GM13977 (cell line): ENCODE measurements at places on chromosomes 1 and 21.

GRCh38 chr1:43229826-43230780 lies 39.7 kb upstream of the TMEM125 start:
- no peak for DNase-seq

DNA sequence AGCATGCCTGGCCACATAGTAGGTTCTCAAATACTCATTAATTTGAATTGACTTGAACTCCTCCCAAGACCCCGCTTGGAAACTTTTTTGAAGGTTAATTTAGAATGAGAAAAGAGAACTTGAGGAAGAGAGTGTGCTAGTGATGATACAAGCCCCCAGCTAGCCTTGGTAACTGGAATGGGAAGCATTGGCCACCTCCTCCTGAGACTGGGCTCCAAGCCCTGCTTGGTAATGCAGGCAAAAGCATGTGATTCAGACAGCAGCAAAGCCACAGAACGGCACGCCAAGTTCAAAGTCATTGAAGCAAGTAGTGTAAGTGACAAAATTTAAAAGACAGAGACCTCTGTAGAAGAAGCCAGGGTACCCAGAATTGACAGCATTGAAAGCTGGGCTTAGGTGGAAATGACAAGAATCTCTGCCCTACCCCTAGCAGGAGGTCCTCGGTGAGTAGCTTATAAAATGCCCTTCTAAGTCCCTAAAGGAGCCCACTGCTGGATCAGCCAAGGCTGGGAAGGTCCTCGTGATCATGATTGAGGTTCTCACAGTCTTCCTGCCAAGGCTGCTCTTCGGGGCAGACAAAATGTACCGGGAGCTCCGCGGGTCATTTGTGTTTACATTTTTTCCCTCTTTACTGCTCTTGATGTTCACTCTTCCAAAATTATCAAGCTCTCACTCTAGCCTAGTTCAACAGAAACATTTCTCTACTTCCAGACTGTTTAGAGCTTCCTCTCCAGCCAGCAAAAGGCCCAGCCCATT lies 99.4 kb downstream of the TSEN15 start:
- DNase-seq, result no peak

- no peak for DNase-seq
These were observed 11.0 kb downstream of the UBL4B start for GRCh38 chr1:110123224-110123623.

- no peak for DNase-seq
These were observed 1.4 kb upstream of the GPR161 start for GRCh38 chr1:168138134-168138533.

GRCh38 chr1:19704247-19705113 lies 39.8 kb downstream of the HTR6 start:
- DNase-seq, result peak; percentile 69

DNA sequence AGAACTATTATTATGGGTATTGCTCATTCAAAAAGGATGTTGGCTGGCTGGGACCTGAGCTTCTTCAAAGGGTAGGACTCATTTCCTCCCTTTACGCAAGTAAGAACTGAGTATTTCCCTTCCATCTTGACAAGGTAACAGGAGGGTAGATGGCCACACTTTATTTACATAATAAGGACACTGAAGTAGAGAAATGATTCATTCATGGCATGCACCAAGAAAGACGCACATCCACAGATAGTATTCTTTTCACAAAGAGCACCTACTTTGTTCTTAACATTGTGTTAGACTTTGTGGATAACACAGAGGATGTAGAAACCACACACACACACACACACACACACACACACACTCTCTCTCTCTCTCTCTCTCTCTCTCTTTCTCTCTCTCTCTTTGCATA lies 82.9 kb downstream of the FAM78B start:
- peak; percentile 35 for DNase-seq

- no peak for DNase-seq
These were observed 14.3 kb downstream of the DAP3 start for GRCh38 chr1:155703216-155703615.

DNA sequence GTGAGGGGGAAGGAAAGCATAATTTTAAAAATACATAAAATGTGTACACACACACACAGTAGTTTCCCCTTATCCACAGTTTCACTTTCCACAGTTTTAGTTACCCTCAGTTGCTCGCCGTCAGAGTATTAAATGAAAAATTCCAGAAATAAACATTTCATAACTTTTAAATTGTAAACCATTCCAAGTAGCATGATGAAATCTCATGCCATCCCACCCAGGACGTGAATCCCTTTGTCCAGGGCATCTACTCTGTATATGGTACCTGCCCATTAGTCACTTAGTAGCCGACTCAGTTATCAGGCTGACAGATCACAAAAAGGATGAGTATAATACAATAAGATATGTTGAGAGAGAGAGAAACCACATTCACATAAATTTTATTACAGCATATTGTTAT lies 36.2 kb downstream of the EPS15 start:
- DNase-seq, result no peak

DNA sequence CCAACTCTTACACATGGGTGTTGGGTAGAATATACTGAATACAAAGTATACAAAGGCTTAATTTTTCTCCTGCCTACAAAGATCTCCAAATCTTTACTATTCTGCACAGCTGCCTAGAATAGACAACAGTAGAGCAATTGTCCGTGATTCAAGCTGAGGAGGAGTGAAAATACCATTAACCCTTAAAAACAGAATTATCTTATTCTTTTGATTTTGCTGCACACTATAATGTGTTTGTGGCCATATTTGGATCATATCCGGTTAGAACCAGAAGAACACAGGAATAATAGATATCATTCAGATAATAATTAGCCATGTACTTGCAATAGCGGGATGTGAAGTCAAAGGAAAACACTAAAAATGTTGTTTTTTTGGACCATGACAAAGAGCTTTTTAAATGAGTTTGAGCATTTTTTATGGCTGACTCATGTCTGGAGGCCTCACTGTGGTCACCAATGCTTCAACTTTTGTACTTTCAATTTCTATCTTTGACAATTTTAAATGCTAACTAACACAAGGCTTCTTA lies 197.6 kb upstream of the FOXD3 start:
- peak; percentile 21 for DNase-seq

DNA sequence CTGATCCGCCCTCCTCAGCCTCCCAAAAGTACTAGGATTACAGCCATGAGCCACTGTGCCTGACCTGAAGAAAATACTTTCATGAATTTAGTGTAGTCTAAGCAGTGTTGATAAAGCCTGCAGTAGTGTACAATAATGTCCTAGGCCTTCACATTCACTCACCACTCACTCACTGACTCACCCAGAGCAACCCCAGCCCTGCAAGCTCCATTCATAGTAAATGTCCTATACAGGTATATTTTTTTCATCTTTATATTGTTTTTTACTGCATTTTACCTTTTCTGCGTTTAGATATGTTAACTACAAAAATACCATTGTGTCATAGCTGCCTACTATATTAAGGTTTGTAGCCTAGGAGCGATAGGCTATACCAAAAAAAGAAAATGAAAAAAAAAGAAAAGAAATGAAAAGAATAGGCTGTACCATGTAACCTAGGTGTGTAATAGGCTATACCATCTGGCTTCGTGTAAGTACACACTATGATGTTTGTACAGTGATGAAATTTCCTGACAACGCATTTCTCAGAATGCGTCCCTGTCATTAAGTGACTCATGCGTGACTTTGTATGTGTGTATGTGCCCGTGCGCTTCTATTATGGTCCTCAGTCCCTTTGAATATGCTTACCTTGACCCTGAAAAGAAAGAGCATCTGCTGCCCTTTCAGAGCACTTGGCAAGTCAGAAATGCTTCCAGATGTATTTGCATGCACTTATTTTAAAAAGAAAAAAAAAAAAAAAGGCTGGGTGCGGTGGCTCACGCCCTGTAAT lies 9.2 kb upstream of the SLAMF8 start:
- no peak for DNase-seq

DNA sequence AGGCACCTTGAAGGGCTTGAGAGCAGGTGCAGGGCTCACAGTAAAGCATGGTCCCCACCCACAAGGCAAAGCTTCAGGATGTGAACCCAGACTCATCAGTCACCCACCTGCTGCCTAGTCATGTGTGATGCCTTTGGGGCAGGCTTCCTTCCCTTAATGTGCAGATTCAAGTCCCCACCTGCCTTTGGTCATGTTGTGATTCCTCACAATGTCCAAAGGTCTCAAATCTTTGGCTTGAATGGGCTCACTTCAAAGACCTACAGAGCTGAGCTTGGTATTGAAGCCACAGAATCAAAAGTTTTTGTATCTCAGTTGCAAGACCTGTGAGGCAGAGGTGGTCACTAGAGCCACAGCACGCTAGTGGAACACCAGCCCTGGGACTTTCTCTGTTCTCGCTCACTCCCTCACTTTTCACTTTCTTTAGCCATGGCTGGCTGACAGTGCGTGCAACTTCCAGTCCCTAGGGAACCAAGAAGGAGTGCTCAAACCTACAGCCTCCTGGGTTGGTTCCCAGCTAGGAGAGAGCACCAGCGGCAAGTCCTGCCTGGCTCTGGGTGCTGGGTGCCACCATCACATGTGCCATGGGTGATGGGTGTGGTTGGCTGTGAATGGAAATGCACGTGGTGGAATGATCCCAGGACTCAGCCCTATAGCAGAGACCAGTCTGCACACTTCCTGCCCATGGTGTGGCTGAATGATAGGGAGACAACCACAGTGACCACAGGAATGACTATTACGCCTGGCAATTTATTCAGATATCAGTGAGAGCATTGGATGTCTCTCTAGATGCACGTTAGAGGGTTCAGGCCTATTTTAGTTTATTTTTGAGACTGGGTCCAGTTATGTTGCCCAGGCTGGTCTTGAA lies 26.4 kb upstream of the CLIC6 start:
- peak; percentile 44 for DNase-seq

- no peak for DNase-seq
These were observed 1.5 kb upstream of the IVNS1ABP start for GRCh38 chr1:185318431-185319138.

GRCh38 chr1:119225831-119226230 lies 85.4 kb upstream of the WARS2 start:
- DNase-seq, result no peak

DNA sequence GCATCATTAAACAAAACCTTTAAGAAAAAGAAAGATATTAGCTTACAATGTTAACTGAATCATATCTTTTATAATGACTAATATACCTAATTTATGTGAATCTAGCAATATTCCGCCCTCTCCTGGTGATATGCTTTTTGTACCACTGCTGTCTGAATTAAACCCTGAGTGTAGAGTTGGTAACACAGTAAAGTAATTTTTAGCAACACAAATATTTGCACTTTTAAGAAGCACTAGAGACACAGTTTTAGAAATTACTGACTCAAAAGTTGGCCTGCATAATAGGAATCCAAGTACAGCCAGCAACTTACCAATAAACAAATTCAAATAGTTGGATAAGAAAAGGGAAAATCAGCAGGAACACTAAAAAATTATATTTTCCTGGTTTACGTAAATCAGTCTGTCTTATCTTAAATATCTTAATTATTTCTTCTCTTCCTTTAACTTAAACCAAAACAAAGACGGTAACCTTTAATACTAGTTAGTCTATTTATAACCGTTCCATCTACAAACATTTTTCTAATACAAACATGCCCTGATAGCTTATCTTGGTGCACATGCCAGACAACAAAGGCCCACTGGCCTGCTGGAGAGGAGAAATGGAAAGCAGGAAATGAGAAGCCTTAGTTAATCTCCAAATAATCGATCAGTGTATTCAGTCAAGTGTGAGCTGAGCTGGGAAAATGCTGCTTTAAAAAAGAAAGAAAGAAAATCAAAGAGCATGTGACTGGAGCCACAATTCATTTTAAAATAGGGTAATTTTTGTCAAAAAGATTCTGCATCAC lies 246.0 kb downstream of the RERE start:
- DNase-seq, result no peak

GRCh38 chr1:180407051-180407450 lies 95.3 kb downstream of the ACBD6 start:
- DNase-seq, result no peak

- DNase-seq, result peak; percentile 16
These were observed 5.4 kb downstream of the HSD11B1 start for GRCh38 chr1:209710093-209710492.

DNA sequence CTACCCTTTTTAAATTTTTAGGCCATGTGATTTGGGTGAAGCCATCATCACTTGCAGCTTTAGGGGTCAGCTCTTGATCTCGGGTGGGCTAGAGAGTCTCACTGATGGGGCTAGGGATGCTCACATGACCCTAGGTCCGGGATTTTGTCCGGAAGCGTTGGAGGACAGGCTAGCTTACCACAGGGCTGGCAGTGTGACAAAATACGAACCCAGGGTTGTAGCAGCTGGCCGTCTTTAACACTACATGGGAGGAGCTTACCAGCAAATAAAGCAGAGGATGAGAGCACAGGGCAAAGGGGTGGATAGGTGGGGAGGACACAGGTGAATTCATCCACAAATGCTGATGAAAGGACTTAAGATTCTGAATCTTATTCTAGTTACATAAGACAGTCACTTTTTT lies 21.9 kb downstream of the GPR161 start:
- DNase-seq, result no peak
